ENCODE measurements at places on chromosomes 12 and 14.
A peak's percentile ranks its signal among the peaks of the same experiment; 100 is the strongest.

- DNase-seq = no peak
Observed at GRCh38 chr12:54368025-54368708, 3.9 kb upstream of the GPR84 start.

- no peak for DNase-seq
Observed at GRCh38 chr12:74790931-74791330, 253.3 kb downstream of the ATXN7L3B start.

GRCh38 chr12:11981121-11981733, 89.5 kb upstream of the BCL2L14 start:
- peak; percentile 75 for DNase-seq

DNA sequence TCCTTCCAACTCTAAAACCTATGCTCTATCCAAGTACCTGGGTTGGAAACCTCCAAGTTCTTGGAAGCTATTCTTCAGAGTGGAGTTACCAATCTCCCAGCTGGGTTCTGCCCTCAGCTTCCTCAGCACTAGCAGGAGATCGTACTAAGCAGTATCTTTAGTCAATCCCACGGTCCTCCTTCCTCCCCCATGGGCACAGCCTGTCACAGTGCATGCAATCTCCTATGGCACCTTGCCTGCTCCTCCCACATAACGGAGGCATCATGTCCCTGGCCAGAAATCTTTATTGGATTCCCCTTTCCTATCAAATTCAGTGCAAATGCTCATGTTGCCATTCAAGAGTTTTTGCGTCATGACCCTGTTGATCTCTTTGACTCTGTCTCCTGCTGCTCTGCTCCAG, 5.4 kb upstream of the LPAR5 start:
- DNase-seq = no peak

GRCh38 chr12:95014554-95014953, 11.1 kb upstream of the NDUFA12 start:
- DNase-seq = no peak

DNA sequence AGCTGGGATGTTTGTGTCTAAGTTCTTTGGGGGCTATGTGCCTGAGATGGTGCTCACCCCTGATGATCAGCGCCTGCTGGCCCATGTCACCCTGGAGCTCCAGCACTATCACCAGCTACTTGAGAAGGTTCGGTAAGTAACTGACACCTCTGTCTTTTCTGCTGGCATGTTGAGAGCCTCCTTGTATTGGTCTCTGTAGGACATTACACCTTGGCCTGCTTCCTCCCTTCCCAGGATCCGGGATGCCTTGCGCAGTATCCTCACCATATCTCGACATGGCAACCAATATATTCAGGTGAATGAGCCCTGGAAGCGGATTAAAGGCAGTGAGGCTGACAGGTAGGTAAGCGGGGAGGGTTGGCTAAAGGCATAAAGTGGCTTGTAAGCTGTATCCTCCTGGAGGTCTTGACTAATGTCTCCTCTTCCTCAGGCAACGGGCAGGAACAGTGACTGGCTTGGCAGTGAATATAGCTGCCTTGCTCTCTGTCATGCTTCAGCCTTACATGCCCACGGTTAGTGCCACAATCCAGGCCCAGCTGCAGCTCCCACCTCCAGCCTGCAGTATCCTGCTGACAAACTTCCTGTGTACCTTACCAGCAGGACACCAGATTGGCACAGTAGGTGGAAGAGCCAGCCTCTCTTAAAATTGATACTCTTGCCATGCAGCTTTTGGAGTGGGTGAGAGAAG, 5.5 kb downstream of the DDIT3 start:
- DNase-seq = no peak

DNA sequence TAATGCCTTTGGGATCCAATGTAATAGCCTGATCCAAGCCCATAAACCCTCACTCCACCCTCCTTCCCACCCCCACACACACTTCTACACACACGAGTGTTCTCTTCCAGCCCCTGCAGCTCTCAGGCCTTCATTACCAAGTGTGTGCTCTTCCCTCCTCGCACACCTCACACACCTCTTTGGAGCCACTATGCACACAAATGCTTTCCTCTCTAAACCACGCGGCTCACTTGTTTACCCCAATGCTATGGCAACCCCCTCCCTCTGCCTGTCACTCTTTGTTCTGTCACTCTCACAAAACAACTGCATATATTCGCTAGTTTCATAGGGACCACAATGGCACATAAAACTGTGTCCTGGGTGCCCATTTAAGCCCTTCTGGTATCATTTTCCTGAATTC, 35.1 kb downstream of the PPP2R5E start:
- DNase-seq = no peak

GRCh38 chr14:99312106-99312505, 40.1 kb upstream of the BCL11B start:
- DNase-seq = no peak

GRCh38 chr14:96585672-96586013, 83.5 kb downstream of the PAPOLA start:
- no peak for DNase-seq

GRCh38 chr12:48969160-48969771, 2.3 kb downstream of the WNT10B start:
- no peak for DNase-seq

GRCh38 chr12:130716969-130717366, 869 bp upstream of the RIMBP2 start:
- DNase-seq = no peak

GRCh38 chr12:34403706-34404376, 381.5 kb downstream of the ALG10 start:
- no peak for DNase-seq

DNA sequence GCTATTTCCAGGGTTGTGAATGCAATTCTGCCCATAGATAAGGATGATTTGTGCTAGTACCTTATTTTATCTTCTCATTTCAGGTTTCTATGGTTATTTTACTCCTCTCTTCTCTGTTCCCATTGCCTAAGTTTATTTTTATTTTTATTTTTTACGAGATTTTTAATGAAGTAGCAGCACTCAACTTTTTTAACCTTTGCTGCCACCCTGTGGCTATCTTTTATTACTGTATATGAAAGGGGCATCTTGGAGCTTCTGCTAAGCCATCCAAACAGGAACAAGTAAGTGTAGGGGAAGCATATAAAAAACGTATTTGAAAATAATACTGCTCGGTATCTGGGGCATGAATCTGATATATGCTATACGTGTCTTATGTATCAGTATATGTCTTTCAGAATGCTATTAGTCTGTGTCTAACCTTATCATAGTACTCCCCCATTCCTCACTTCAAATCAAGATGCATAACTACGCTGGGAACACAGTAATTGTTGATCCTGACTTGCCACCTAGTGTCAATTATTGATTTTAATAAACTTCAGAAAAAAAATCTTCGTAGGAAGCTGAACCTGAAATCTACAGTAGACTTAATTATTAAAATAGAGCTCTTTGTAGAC, 60.3 kb downstream of the KLRG1 start:
- DNase-seq = peak; percentile 35

DNA sequence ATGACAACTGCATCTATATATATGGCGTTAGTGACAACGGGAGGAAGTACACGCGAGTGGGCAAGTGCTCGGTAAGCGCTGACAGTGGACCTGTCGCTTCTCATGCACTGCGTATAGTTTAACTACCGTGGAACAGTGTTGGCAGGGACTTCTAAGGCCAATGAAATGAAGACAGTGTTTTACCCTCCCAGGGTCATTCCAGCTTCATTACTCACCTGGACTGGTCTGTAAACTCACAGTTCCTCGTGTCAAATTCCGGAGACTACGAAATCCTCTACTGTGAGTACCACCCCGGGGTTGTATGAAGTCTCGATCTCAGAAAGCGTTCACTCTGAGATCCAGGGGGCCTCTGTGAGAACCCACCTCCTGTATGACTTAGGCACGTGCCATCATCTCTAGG, 129.2 kb upstream of the EVL start:
- no peak for DNase-seq

DNA sequence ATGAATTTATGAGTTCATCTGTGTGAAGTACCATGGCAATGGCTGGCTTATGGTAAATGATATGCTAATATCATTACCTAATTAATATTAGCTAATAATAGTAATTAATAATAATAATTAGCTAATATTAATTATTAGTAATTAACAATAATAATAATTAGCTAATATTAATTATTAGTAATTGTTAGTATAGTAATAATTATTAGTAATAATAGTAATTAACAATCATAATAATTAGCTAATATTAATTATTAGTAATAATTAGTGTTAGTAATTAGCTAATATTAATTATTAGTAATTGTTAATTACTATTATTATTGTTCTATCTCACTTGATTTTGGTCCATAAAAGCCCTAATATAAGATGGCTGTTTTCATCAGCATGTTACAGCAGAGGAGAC, 19.8 kb downstream of the RERG start:
- no peak for DNase-seq

GRCh38 chr14:69387311-69387710, 10.8 kb downstream of the ERH start:
- no peak for DNase-seq
